ENCODE measurements at places on chromosomes 13 and 19.

- no peak for DNase-seq
Observed at GRCh38 chr19:35843676-35844481, 8.4 kb downstream of the NPHS1 start.

DNA sequence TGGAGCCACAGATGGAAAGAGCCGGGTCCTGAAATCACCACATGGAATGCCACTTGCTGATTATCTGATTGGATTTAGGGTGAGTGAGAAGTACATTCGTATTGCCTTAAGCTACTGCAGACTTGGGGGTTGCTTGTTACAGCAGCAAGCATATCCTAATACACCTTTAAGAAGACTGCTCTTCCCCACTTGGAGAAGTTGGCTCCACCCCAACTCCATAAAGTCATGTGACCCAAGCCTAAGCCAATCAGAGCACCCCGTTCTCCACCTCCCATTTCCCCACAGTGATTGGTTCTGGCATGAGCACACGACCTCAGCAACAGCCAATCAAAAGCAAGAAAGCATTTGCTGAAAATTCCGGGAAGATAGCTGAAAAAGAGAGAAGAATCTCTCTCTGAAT, 23.1 kb downstream of the CACNA1A start:
- DNase-seq, result no peak

- DNase-seq, result no peak
Observed at GRCh38 chr19:55312621-55313512, 12.3 kb downstream of the TMEM150B start.

- DNase-seq, result no peak
Observed at GRCh38 chr19:1313695-1314613, 28.3 kb downstream of the EFNA2 start.

DNA sequence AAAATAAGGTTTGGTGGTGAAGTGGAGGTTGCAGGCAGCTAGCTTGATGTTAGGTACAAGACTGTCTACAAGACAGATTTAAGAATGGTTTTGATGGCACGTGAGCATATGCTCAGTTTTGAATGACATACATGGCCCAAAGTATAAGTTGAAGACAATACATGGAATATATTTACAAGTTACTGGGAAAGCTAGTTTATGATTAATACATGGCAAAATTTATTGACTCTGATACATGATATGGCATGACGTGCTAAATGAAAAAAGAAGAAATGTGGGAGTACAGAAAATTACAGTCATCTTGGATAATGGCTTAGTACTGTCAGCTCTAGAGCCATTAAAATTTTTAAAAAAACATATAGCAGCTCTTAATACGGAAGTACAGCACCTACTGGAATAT, 4.4 kb downstream of the KLF5 start:
- DNase-seq, result no peak

GRCh38 chr19:15893477-15893876, 4.4 kb downstream of the CYP4F2 start:
- no peak for DNase-seq

- DNase-seq, result no peak
Observed at GRCh38 chr19:44666852-44667556, 4.3 kb upstream of the CEACAM19 start.

DNA sequence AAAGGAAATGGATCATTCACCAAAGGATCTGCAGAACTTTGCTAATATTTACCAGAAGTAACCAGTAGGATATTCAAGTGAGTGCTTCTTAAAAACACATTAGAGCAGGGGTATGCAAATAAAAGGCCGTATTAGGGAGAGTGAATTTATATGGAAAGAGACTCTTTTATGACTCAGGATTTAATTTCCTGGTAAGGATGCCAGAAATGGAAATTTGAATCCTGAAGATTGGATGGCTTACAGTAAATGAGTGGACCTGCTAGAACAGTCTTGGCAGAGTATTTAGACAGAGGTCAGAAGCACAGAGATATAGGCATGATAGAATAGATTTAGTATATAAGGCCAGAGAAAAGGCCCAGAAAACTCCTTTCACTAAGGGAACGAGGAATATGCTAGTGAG, 201.6 kb downstream of the SLITRK5 start:
- DNase-seq, result no peak

All from hippocampal formation (tissue), 2 donors.